NCI-H2107 (cell line): ENCODE measurements at places on chromosomes 4 and X.

GRCh38 chrX:68895778-68896177, 67.0 kb downstream of the EFNB1 start:
- DNase-seq: no peak

GRCh38 chrX:12441381-12442128, 303.3 kb downstream of the FRMPD4 start:
- DNase-seq: no peak

DNA sequence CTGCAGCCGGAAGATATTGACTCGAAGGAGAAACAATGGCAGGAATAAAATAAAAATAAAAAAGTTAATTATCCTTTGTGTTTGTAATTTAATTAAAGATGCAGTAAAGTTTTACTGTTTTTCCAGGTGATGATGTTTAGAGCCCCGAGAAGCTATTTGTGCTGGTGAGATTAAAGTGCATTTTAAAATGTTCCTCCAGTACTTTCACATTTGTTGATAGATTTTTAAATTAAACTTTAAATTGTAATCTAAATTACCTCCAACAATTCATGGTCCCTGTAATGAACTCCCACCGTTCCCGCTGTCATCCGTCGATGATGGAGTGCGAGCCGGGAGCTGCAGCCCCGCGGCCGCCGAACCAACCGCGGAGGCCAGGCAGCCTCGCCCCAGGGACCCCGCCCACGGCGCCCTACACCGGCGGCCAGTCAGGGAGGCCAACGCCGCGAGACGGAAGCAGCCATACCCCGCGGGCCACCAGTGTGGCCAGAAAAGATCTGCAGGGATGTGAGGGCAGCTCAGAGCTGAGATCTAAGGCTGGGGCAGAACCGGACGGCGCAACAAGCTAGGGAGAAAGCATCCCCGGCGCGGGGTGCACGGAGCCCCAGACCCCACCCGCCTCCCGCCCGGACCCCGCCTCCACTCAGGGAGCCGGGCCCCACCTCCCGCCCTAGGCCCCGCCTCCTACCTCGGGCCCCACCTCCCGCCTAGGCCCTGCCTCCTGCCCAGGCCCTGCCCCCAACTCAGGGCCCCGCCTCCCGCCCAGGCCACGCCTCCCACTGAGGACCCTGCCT, 104.0 kb downstream of the FAM53A start:
- DNase-seq: no peak

DNA sequence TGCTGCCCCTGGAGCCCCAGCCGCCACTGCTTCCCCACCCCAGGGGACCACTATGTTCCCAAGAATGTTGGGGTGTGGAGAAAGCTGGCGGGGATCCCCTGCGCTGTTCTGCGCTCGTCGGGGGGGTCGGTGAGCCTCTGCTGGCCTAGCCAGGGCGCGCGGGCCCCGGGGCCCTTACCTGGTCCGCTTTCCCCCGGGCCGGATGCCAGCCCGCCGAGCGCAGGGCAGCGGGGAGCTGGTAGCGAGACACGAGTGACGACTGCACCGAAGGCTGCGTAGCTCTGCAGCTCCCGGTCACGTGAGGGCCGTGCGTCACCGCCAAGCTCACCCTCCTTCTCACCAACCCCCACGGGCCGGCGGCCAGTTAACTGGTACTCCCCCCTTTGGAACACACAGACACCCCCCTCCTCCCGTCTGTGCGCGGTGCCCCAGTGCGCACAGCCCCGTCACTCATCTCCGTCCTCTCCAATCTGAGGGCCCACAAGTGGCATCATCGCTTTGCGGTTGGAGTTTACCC, at the start of gene BEX1:
Gene BEX1 (minus strand): TSS at position 254 of the 517 bp plus-strand sequence. CDS start 897 bp downstream, outside the sequence.
- DNase-seq: peak; percentile 84

- DNase-seq: no peak
Observed at GRCh38 chrX:151776181-151776731, 41.7 kb downstream of the CNGA2 start.

DNA sequence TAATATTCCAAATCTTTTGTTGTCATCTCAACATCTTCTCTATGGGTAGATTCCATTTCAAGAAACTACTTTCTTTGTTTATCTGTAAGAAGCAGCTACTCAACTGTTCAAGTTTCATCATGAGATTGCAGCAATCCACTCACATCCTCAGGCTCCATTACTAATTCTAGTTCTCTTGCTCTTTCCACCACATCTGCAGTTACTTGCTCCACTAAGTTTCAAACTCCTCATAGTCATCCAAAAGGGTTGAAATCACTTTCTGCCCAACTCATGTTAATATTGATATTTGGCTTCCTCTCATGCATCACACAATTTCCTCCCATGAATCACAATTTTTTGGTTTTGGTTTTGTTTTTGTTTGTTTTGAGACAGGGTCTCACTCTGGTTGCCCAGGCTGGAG, 35.7 kb downstream of the ADH5 start:
- DNase-seq: no peak

DNA sequence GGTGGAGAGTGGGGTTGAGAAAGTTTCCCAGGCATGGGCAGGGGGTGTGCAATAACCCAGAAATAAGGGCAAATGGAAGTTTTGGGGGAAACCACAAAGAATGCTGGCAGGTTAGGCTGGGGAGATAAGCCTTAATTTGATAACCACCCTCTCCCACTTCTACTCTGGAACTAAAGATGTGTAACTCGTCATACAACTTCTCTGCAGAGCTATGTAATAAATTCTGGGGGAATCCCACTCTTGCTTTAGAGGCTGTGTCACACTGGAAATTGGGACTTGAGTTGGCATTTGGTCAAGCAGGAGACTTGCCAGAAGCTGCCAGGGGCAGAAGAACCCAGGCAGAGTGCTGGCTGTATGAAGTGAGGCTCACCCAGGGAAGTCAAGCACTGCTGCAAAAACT, 170.9 kb upstream of the CPEB2 start:
- no peak for DNase-seq

GRCh38 chr4:119244832-119245231, 32.3 kb downstream of the USP53 start:
- DNase-seq: no peak

- no peak for DNase-seq
Observed at GRCh38 chr4:98113012-98113411, 30.3 kb downstream of the STPG2 start.

- no peak for DNase-seq
Observed at GRCh38 chr4:72977936-72978485, 91.5 kb downstream of the COX18 start.

- no peak for DNase-seq
Observed at GRCh38 chr4:110394871-110395270, 81.1 kb upstream of the ENPEP start.

- DNase-seq: no peak
Observed at GRCh38 chrX:16386126-16386525, 218.8 kb downstream of the MAGEB17 start.

GRCh38 chrX:133332737-133333136, 82.6 kb downstream of the GPC4 start:
- no peak for DNase-seq

- DNase-seq: no peak
Observed at GRCh38 chr4:93384241-93384640, 444.3 kb upstream of the ATOH1 start.

GRCh38 chr4:21722157-21722839, 226.3 kb downstream of the KCNIP4 start:
- no peak for DNase-seq

- no peak for DNase-seq
Observed at GRCh38 chr4:79871961-79872360, 201.1 kb downstream of the ANTXR2 start.

DNA sequence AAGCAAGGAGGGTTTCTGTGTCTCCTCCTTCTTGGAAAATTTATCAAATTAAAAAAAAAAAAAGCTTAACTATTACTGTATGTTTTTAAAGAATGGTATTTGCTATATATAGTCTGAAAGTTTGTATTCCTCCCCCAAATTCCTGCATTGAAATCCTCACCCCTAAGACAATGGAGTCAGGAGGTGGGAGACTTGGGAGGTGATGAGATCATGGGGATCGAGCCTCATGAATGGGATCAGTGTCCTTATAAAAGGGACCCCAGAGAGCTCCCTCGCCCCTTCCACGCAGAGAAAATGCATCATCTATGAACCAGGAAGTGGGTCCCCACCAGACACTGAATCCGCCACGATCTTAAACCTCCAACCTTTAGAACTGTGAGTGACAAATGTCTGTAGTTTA, 50.1 kb downstream of the DHRSX start:
- no peak for DNase-seq

DNA sequence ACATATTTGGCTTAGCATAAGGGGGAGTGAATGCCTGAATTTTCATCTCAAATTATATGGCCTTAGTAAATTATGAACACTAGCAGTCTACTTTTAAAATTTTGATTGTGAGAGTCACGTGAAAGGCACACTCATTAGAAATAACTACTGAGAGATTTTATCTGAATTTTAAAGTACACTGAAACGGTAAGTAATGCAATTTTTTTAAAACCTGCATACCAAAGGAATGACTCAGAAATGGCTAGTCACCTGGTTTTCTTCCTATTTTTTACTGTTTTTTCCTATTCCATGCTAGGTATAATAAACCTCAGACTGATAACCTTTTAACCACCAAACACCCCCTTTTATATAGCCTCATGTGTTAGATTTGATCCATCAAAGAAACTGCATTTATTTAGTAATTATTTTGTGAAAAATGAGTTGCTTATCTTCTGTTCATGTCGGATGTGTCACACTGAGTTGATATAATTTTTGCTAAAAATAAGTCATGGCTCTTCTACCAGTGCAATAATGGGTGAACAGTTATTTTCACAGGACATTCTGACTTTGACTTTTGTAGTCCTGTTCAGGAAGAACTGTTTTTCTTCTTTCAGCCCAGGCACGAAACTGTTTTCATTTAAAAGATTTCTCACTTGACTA, 40.4 kb downstream of the CPEB2 start:
- DNase-seq: no peak

- DNase-seq: no peak
Observed at GRCh38 chr4:38764277-38764676, 18.5 kb downstream of the TLR10 start.

DNA sequence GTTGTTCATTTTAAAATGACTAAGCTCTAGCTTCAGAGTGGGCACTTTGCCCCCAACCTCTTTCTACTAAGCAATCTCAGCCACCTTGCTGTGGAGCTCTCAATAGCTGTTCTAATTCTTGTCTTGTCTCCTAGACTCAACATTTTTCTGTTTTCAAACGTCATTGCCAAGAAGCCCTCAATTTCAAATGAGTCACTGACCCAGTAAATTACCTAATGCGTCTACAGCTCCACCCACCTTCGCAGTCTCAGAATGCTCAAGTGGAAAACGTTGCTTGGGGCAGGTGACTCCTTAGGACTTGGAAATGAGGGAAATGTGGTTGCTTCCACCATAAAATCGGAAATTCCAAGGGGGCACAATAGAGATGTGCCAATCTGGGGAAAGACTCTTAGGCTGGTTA, 59.0 kb downstream of the ING2 start:
- DNase-seq: no peak

GRCh38 chr4:13298655-13299054, 185.5 kb downstream of the RAB28 start:
- DNase-seq: no peak

GRCh38 chr4:74311696-74312313, 3.5 kb downstream of the EPGN start:
- no peak for DNase-seq

DNA sequence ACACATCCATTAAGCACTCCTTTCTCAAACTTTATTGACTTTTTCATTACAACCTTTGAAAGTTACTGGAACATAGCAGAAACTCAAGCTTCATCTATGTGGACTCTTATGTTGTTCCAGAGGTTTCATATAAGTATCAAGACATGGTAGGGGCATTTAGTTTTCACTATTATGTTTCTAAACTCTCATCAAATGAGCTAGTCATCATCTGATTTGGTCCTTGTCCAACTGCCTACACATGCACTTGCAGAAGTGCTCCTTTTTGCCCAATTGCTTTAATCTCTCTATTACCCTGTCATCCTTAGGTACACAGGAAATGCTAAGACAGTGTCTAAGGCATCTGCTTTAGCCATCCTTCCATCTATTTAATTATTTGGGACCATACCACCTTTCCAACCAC, 42.2 kb upstream of the EPGN start:
- DNase-seq: no peak

DNA sequence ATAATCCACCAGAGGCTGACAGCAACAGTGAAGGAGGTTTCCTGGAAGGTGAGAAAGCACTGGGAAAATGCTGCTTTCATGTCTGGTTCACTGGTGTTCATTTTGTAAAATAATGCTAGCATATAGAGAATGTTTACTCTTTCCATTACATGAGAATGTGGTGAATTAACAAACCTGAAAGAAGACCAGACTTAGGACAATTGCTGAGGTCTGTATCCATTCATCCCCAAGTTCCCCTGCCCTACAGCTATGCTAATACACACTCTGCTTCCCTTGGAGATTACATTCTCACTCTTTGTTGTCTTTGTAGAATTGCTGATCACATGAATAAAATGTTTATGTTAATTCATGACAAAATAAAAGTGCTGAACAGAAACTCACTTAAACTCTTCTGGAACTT, 99.5 kb downstream of the ARHGAP6 start:
- DNase-seq: no peak

DNA sequence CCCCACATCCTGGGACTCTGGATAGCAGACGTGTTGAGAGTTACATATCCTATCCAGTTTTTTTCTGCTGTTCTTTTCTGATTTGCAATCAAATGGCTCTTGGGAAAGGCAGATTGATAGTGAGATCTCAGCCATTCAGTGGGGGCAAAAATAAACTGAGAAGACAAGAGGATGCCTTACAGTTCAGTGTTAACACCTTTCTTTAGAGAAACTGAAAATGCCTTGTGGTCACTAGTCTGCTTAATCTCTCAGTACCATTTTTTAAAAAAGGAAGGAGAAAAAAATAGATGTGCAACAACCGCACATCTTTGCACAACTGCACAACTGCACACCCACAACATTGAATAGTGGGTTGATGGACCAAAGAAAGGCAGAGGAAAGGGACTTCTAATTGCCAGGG, 109.3 kb downstream of the ARHGEF9 start:
- no peak for DNase-seq

DNA sequence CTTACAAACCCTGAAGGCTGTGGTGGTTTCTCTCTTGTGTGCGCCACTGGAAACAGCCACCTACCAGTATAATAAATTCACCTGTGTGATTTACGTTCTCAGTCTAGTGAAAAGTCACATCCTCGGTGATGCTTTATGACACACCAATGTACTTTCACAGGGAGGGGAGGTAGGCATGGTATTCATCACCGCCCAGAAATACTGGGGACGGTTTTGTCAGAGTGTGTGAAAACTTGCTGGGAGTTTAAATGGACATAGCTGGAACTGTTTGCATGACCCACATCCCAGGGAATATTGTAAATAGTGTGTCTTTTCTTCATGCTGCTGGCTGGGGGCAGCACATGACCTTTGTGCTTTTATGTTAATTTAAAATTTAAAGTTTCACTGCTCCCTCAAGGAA, 421.8 kb downstream of the MAPK10 start:
- DNase-seq: no peak
